ENCODE measurements at places on chromosomes 1 and 21.

GRCh38 chr1:117237726-117238381, 27.1 kb upstream of the VTCN1 start:
- no peak for DNase-seq

GRCh38 chr1:196677781-196678509, 26.1 kb downstream of the CFH start:
- DNase-seq, result no peak

DNA sequence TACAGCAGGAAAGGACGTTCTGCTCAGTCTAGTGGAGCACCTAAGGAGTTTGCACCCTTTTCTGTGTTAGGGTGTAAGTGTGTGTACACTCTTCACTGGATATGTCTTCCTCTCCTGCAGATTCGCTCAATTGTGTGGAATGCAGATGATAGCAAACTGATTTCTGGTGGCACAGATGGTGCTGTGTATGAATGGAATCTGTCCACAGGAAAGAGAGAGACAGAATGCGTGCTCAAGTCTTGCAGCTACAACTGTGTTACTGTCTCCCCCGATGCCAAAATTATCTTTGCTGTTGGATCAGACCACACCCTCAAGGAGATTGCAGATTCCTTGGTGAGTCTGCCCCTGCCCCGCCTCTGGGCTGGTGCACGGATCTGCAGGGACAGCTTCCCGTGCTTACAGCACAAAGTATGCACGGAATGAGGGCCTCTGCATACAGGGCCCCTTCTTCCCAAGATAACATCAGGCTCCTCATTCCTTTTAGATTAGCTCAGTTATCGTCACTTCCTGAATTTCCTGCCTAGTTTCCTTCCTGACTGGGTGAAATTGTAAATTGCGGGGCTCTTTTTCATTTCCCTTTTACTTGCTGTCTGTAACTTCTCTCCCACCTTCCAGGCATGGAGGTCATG, 34.6 kb downstream of the CFAP57 start:
- no peak for DNase-seq

- no peak for DNase-seq
Measured at GRCh38 chr1:185291652-185292051, 25.4 kb downstream of the IVNS1ABP start.

- DNase-seq, result no peak
Measured at GRCh38 chr1:153827168-153827964, 52.2 kb downstream of the SLC27A3 start.

GRCh38 chr1:23451441-23451840, 26.9 kb upstream of the TCEA3 start:
- DNase-seq, result no peak

DNA sequence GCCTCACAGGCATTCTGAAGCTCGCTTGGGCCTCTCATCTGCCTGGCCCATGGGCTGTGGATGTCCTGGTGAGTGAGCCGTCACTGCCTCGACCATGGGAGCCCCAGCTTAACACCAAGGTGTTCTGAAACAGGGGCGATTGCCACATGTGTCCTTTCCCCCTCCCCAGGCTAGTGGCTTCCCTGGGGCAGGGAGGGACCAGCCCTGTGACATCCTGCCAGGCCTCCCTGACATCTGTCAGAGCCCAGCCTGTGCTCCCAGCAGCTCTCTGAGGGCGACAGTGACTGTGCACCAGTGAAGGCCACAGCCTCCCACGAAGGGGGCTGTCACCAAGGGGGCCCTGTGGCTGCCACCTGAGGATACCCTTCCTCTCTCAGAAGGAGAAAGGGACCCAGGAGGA, 35.9 kb upstream of the CCDC27 start:
- no peak for DNase-seq

GRCh38 chr1:43978551-43979260, at the start of gene B4GALT2:
Gene B4GALT2, plus strand, starts transcription at chr1:43979210. Its CDS starts 1,951 bp downstream, at chr1:43981161.
- peak; percentile 48 for DNase-seq

GRCh38 chr1:156475568-156476500, 24.7 kb downstream of the MEF2D start:
- DNase-seq, result no peak

DNA sequence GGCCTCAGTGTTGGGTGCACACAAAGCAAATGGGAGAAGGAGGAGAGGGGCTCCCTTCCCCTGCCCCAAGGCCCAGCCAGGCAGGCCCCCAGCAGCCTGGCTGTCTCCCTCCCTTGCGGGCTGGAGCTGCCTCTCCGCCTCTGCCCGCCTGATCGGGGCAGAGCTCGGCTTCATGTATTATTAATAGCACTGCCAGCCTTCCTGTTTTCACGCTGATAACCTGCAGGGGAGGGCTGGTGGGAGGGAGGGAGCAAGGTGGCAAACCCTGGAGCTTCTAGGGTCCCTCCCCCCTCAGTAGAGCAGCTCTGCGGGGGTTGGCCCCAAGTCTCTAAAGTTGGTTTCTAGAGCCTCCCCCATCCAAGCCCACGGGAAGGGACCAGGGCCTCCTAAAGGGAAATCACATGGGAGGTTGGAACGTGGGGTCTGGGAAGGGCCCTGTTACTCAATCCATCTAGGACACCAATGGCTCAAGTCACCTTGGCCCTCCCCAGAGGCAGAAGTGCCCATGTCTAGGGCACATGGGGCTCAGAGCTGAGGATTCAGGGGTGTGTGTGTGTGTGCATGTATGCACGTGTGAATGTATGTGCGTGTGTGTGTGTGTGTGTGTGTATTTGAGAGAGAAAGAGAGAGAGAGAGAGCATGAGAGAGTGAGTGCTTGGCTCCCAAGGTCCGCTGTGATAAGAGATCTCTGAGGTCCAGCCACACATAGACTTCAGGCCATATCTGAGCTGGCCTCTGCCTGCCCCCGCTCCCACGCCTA, 21.8 kb upstream of the POU3F1 start:
- no peak for DNase-seq

DNA sequence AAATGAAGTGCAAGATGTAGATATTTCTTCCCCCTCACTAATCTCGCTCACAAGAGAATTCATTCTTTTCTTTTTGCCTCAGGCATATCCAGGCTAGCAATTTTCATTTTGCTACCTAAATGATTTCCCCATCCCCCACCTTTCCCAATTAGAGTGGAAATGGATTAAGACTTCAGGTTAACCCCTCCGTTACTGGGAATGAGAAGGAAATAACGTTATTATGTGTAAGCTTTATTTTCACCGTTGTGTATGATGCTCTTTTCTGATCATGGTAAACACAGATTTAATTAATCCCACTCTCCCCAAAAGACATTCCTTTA, 143.9 kb downstream of the RUNX1 start:
- no peak for DNase-seq

- DNase-seq, result no peak
Measured at GRCh38 chr1:54220004-54220811, 20.2 kb downstream of the MRPL37 start.

- no peak for DNase-seq
Measured at GRCh38 chr1:107806902-107807301, 158.1 kb downstream of the VAV3 start.

DNA sequence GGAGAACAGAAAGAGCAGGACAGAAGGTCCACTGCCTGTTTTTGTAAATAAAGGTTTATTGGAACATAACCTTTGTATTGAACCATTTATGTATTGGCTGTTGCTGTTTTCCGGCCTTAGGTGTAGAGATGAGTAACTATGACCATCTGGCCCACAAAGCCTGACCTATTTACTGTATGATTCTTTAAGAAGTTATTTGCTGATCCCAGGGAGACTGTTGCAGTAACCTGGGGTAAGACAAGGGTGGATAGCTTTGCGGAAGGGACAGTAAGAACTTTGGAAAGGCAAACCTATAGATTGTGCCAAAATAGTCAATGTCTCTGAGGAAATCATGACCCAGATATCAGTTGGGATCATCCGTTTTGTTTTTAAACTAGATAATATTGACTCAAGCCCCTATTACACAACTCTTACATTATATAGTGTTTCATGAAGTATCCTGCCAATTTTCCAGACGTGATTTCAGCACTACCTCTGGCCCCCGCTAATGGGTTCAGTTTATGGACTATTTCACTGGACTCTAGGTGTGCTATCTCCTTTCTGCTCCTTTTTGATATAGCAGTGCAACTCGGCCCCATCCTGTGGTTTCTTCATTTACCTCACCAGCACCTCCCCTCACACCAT, 20.8 kb upstream of the TLCD4 start:
- DNase-seq, result no peak

DNA sequence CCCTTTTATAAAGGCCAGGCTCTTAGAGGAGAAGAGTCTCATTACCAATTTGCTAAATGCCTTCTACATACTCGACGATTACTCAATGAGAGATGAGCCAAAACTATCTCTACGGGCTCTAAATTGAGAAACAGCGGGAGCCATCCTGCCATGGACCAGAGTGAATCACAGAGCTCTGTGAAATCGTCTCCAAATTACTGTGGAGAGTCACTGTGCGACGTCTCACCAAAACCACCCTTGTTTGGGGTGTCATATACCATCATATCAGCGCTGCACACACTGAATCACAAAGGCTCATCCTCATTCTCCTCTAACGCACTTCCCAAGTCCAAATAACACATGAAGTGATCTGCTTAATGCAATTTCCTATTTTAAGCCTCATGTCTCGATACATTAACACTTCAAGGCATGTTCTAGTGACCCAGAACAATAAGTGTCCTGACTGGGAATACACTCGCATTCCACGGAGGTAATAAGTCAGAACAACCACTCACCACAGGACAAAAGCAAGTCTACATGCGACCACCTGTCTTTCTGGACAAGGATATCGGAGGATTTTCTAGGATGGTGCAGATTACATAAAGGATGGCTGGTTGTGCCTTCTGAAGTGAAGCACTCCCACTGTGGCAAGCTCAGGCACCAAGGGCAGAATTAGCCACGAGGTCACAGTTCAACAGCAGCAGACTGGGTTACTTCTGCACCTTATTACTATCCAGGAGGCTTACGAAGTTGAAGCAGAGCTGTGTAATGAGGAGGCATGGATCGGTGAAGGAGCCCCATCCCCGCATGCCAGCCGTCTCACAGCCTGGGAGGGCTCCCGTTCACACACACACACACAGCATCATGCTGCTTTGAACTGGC, 44.3 kb downstream of the NID1 start:
- no peak for DNase-seq

- no peak for DNase-seq
Measured at GRCh38 chr1:34057347-34058130, 107.5 kb downstream of the CSMD2 start.

- DNase-seq, result peak; percentile 51
Measured at GRCh38 chr1:8862528-8862927, 16.0 kb downstream of the ENO1 start.

DNA sequence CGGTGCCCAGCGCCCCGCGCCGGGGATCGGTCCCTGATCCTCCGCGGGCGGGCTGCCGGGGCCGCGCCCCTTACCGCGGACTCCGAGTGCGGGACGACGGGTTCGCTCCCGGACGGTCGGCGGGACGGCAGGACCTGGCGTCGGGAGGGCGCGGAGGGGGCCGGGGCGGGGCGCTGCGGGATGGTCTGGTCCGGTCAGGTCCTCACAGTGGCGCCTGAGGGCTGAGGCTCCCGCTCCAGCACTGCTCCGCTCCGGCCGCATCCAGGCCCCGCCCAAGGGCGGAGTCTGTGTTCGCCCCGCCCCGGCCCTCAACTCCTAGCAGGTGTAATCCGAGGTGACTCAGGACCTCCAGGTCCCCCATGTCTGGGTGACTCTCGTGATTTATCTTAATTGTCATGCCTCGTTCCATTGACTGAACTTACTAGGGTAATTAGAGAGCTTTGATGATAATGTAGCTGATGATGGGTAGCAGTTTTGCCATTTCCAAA, at the start of gene RAB3B:
TSS of gene RAB3B (minus strand) at position 223 of the 488 bp plus-strand sequence. CDS start 13,583 bp downstream, outside the sequence.
- peak; percentile 87 for DNase-seq

GRCh38 chr1:3501856-3502640, 47.6 kb downstream of the ARHGEF16 start:
- peak; percentile 35 for DNase-seq

GRCh38 chr1:170192546-170192945, 46.8 kb downstream of the NTMT2 start:
- DNase-seq, result no peak

GRCh38 chr21:40852563-40852962, 5.6 kb upstream of the DSCAM start:
- DNase-seq, result no peak

DNA sequence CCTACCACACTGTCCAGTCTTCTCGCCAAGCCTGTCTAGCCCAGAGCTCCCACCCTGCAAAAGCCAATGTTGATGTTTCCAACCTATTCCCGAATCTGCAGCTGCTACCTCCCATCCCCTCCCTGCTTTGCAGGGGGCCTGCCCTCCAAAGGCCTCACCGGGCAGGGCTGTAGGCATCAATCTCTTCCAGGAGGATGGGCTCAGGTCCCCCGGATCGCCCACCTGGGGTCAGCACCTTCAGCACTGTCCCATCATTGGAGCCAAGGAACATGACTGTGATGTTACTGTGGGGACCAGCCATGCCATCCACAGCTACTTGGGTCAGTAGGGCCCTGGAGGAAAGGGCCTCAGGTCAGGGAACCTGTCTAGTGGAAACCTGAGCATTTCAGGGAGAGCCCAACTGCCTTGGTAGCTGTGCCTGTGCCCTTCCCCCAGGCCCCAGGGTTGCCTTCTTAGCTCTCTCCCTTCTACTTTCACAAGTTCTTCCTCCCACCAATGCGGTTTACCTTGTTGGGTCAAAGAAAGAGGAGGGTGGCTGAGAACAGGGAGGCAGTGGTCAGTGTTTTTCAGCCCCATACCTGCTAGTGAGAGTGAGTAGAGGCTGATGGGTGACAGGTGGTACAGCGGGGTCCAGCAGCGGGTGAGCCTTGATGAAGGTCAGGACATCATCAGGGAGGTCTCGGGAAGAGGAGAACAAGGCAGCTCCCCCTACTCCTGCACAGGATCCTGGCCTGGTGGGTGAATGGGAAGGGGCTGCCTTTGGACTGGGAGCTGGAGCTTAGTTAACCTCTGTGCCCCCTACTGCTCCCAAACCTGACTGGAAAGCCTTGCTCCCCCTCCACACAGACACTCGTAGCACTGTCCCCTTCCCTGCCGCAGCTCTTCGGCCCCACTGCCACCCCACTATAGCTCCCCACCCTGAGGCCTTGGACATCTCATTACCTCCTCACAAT, 10.7 kb downstream of the SEMA6C start:
- DNase-seq, result no peak

- no peak for DNase-seq
Measured at GRCh38 chr1:5717031-5717682, 275.1 kb downstream of the NPHP4 start.

GRCh38 chr1:95095833-95096217, 21.3 kb upstream of the TLCD4 start:
- no peak for DNase-seq

GRCh38 chr1:28508435-28508754, 2.6 kb downstream of the RCC1 start:
- DNase-seq, result peak; percentile 34

- no peak for DNase-seq
Measured at GRCh38 chr21:38756746-38757145, 49.0 kb upstream of the ETS2 start.

GRCh38 chr1:86788300-86789206, 84.2 kb downstream of the SH3GLB1 start:
- DNase-seq, result no peak
